ENCODE measurements at places on chromosomes 13 and 19.

DNA sequence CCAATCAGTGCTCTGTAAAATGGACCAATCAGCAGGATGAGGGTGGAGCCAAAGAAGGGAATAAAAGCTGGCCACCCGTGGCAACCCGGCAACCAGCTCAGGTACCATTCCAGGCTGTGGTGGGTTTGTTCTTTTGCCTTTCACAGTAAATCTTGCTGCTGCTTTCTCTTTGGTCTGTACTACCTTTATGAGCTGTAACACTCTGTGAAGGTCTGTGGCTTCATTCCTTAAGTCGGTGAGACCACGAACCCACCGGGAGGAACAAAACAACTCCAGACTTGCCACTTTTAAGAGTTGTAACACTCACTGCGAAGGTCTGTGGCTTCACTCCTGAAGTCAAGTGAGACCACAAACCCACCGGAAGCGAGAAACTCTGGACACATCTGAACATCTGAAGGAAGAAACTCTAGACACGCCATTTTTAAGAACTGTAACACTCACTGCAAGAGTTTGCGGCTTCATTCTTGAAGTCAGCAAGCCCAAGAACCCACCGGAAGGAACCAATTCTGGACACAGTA is 16.5 kb upstream of the SPACA6 start:
- no peak for DNase-seq

DNA sequence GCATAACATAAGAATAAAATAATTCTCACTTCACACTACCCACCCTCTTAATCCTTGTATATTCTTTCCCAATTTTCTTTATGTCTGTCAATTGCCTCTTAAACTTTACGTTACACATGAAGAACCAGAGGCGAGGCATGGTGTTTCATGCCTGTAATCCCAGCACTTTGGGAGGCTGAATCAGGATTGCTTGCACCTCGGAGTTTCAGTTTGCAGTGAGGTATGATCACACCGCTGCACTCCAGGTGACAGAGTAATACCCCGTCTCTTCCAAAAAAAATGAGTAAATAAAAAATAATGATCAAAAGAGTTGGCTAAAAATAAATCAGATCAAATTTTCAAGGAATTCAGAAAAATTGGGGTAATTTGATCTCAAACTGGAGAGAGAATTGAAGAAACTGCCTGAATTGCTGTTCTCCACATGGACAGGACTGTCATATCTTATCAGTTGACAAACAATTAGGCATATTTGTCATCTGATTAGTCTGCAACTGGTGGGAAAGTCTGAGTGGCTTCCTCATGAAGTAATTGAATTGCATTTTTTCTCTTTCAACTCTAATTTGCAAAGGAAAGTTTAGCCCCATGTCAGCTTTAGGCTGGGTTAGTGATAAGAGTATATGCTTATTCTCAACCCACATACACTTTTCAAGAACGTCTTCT is 302.9 kb downstream of the ITGBL1 start:
- no peak for DNase-seq

GRCh38 chr13:45564133-45564776 is 51.3 kb downstream of the ERICH6B start:
- no peak for DNase-seq

DNA sequence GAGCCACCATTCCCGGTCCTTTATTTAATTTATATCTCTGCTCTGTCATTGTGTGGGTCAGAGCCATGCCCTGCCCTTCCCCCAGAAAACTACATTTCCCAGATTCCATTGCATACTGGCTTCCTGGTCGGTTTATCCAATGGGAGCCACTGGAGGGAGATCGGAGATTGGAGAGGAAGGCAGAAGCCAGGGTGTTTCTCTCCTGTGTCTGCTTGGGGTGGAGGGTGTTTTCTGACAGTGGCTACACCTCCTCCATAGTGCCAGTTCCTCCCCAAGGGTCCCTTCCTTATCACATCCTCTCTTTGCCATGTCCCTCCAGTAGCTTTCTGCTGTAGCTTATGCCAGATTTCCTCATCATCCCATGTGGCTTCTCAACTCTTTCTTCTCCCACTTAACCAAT is 19.0 kb downstream of the OLFM2 start:
- no peak for DNase-seq

DNA sequence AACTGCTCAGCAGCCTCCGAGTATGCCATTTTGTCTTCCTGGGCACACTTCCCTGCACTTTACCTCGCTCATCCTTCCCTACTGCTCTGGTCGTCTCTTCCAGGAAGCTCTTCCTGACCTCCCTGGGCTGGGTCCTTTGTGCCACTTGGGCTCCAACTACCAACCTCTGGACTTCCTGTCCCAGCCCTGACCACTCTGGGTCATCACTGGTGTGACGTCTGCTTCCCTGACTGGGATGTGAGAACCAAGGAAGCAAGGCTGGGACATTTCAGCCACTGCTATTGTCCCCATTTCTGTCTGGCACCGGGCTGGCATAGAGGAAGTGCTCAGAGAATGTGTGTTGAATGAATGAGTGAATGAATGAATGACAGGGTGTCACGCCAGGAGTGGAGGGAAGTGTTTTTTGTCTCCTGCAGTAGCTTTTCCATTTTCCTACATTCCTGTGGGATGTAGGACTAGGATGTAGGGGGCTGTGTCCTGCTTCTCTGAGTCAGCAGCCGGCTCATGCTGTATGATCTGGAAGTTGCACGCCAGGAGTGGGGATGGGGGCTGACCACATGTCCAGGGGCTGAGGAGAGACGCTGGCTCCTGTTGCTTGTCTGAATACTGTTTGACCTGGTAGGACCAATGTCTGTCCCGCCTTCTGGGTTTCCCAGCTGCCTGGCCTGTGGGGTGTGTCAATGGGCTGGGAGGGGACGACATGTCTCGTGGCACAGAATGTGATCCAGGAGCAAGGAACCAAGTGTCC is 14.7 kb downstream of the NOVA2 start:
- no peak for DNase-seq

DNA sequence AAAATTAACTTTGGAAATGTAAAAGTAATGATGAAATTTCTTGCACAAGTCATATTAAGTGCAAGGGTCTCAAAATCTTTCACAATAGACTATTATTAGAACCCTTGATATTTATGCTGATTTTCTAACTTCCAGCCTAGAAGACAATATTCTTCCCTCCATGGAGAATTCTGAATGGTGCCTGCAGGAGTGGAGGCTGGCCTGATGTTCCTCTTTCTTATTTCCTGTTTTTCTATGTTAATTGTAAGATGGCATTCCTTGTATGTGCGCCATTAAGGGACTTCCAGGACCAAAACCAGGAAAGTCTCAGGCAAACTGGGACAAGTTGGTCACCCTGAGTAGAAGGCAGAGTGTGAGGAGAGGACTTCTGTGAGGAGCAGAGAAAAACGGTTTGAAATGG is 294.9 kb downstream of the DLEU7 start:
- DNase-seq = no peak

GRCh38 chr19:38170334-38170733 is 53.7 kb downstream of the DPF1 start:
- no peak for DNase-seq

GRCh38 chr19:54387991-54388801 is 23.5 kb upstream of the LAIR1 start:
- no peak for DNase-seq

Measured in activated CD4-positive, alpha-beta T cell treated with anti-CD3 and anti-CD28 coated beads, Interleukin-2, amount 50 U/mL, for 24 hours (primary cell).